ENCODE measurements at places on chromosomes 3 and 15.

- no peak for DNase-seq
These were observed 118.7 kb downstream of the TMEM266 start for GRCh38 chr15:76178296-76179000.

GRCh38 chr3:167653760-167654159 is at the start of gene WDR49:
TSS of gene WDR49 (minus strand) at chr3:167653942. CDS start at chr3:167653425, 517 bp downstream.
- DNase-seq, result no peak

- no peak for DNase-seq
These were observed 19.6 kb upstream of the LRRK1 start for GRCh38 chr15:100899601-100900000.

DNA sequence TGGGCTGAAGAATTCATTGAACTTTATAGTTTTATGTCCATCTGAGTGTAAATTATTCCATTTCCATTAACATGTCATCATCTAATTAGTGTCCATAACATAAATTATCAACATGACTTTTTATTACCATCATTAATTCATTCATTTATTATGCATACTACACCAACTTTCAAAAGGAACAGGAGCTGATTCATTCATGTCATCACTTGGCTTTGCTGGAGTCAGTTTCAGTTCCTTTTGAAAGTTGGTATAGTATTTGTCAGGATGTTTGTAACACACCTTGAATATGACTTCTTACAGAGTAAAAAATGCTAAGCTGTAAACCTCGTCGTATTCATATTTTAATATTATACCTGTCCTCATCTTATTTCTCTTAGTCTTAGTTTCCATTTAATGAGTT is 298.0 kb upstream of the RBMS3 start:
- DNase-seq, result no peak

GRCh38 chr3:98361289-98361688 is 7.6 kb downstream of the OR5K4 start:
- no peak for DNase-seq

DNA sequence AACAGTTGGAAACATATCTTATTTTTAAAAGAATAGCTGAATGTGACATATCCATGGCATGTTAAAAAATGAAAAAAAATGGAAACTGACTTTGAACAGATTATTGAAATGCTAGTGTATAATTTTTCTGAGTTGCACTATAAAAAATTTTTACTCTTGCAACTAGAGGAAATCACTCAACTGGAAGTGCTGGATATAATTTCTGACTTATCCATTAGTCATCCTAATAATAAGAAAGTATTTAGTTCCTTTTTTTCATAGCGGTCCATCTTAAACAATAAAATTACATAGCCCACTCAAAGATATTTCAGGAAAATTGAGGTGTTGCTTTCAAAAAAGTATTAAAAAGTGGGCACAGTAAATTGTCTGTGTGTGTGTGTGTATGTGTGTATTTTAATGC is 80.7 kb downstream of the MBNL1 start:
- DNase-seq, result no peak

DNA sequence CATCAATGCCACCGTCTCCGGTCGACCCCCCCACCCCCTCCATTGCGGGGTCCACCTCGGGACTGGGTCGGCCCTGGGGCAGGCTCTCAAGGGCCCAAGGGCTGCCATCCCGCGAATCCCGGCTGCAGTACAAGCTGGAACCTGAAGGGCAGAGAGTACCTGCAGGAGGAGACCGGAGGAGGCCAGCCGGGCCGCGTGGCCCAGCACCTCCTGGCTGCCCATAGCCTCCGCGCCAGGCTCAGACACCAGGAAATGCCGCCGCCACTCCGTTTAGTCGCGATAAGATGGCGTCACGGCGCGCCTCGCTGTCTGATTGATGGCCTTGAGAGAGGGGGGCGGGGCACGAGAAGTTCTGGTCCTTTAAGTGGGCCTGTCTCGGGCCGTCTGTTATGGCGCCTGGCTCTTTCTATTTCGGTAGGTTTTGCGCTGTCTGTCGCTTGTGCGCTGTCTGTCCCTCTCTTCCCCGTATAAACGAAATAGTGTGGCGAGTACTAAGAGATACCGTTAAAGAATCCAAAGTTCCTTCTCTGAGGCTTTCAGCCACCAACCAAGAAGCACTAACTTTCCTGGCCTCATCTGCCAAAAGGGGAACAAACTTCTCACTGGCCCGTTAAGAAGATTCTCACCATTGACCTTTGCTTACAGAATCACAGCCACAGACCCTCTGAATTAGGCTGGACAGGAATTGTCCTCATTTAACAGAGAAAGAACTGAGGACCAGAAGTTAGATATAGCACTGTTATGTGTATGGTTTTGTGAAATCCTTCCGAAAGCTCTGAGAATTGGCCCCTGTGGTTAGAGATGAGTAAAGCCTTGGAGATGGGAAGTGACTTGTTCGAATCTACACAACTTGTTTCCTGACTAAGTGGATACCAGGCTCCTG is at the start of gene RFT1:
Gene RFT1 (minus strand): TSS at position 257 of the 883 bp plus-strand sequence. CDS start 35 bp downstream, at position 222.
- peak; percentile 96 for DNase-seq

All from activated naive CD4-positive, alpha-beta T cell treated with anti-CD3 and anti-CD28 coated beads, Interleukin-2, amount 50 U/mL, for 72 hours (primary cell).